ENCODE measurements at places on chromosomes 6 and 20.
A peak's percentile ranks its signal among the peaks of the same experiment; 100 is the strongest.

GRCh38 chr6:157144859-157145568 lies 178.3 kb downstream of the TMEM242 start:
- DNase-seq, result no peak

GRCh38 chr6:104591573-104592334 lies 268.0 kb downstream of the HACE1 start:
- no peak for DNase-seq

GRCh38 chr6:37520926-37521325 lies 21.2 kb upstream of the CCDC167 start:
- DNase-seq, result no peak

DNA sequence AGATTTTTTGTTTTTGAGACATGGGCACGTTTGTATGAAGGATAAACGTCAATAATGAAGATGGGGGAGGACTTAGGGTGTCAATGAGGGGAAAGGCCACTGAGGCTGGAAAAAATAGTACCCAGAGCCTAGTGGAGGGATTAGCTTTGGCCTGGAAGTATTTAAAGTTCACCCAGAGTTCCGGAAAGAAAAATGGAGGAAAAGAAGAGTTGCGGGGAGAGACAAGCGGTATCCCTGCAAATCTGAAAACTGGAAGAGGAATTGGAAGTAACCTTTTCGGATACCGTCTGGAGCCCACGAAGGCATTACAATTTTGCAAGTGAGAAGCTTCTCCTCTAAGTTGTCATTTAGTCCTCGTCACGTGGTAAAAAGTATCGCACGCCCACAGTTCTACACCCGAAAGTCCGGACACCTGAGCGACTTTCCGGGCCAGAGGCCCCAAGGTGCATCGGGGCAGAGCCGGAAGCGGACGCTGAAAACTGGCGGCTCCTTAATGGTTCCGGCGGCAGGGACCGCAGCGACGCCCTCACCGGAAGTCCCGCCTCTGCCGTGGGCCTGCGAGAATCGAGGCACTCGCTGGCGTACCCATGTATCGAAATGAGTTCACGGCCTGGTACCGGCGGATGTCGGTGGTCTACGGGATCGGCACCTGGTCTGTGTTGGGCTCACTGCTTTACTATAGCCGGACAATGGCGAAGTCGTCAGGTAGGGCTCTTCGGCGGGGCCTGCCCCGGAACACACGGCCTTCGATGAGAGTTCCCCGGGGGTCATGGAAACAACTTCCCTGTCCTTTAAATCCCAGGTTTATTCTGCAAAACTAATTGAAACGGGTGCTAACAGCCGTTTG lies at the start of gene SMIM26:
SMIM26 (plus strand) TSS at position 541 of the 847 bp plus-strand sequence; CDS start at position 588, 47 bp downstream.
- peak; percentile 85 for DNase-seq

DNA sequence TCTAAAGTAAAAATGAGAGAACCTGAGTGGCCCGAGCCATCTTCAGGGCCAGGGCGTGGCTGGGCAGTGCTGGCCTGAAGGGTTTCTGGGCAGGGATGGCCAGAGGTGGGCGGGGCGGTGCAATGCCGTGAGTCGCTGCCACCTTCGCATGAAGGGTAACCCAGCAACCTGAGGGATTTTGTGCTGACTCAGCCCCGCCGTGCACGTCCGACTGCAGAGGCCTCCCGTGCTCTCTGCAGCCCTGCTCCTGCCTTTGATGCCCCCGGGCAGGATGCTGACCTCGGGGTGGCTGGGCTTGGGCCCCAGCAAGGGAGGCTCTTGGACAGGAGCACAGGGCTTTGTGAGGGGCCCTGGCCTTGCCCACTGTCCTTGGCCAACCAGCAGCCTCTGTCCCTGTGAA lies 81.7 kb upstream of the GATA5 start:
- no peak for DNase-seq

DNA sequence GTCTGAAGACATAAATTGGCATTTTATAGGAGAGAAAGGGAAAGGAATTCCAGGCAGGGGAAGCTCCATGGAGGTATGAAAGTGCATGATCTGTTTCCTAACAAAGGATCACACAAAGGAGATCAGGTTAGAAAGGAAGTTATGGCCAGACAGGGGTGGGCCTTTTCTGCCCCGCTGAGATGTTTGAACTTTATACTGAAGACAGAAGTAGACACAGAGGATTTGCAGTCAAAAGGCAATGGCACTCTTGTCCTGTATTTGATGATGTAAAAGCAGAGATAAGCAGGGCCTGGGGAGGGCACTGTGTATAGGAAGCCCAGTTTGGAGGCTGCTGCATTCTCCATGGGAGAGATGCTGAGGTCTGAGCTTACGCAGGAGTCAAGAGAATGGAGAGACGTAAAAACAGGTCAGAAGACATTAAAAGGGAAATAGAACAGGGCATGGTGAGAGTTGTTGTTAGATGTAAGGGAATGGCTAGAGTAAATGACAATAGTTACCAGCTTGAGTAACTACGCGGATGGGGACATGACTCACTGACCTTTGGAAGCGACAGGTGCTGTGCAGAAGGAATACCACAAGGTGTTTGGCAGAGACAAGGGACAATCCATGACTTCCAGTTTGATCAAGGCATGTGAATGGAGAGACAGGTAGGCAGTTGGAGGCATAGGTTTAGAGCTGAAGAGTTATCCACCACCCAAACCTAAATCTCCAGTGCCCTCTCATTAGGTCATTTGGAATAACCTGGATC lies 190.6 kb upstream of the SASH1 start:
- DNase-seq, result no peak

DNA sequence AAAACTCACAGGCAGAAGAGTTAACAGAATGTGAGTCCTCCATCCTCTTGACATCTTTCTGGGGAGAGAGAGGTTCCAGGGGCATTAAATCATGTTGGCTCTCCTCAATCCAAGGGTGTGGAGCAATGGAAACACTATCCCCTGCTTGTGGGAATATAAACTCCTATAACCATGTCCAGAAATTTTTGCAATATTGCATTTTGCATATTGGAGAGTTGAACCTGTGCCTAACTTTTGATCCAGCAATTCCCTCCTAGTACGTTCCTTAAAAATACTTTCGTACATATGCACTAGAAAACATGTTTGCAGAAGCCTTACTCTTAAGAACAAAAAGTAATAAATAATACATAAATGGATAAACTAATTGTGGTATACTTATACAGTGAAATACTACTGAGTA lies 56.3 kb upstream of the FAM184A start:
- DNase-seq, result no peak

GRCh38 chr6:157036245-157036711 lies 259.1 kb downstream of the ARID1B start:
- DNase-seq, result no peak

GRCh38 chr20:23301436-23302050 lies 49.0 kb upstream of the NXT1 start:
- no peak for DNase-seq

DNA sequence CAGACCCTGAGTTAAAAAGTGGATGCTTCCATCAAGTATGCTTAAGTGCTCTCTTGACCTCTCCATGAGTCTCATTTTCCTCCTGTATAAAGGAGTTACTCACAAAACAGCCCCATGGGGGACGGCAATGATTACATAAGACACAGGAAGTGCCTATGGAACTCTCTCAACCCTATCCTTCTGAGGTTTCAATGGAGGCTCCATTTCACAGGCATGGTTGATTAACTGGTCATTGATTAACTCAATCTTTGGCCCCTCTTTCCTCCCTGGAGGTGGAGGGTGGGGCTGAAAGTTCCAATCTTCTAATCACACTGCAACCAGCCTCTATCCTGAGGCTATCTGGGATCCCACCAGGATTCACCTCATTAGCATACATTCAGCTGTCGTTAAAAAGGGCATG lies 29.3 kb downstream of the CST8 start:
- no peak for DNase-seq

DNA sequence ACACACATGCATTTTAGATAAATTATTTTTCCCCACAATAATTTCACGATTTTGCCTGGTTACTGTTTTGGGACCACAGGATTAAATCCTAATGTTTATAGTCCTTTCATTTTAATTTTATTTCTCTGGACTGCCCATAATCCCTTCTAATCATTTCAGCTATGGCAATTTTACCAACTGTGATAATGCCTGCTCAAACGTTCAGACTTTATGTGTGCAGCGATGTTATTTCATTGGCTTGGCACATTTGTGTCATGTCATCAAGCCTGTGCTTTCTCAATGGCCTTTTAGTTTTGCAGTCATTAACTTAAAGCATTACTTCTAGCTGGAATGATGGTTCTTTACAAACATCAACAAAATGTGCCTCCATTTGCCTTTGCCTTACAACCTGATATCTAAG lies 140.6 kb upstream of the HSF2 start:
- DNase-seq, result no peak

DNA sequence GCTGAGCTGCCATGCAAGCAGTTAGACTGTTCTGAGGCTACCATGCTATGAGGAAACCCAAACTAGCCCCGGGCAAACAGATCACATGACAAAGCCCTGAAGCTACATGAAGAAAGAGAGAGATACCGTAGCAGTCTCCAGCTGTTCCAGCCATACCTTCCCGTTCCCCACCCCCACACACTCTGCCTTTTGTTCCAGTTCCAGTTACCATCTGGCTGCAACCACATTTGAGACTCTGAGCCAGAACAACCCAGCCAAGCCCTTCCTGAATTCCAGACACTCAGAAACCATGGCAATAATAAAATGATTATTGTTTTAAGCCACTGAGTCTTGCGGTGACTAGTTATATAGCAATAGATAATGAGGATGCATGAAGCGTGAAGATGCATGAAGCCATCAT lies 28.3 kb downstream of the RIN2 start:
- no peak for DNase-seq
